ENCODE measurements at places on chromosomes 12 and 14.
A peak's percentile ranks its signal among the peaks of the same experiment; 100 is the strongest.

DNA sequence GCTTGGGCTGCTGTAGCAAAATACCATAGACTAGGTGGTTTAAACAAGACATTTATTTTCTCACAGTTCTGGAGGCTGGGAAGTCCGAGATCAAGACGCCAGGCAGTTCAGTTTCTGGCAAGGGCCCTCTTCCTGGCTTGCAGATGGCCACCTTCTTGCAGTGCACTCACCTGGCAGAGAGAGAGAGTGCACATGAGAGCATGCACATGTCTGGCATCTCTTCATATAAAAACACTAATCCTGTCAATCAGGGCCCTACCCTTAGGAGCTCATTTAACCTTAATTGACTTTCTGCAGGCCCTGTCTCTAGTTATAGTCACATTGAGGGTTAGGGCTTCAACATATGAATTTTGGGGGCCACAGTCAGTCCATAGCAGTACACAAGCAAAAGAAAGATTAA, 12.4 kb upstream of the EVL start:
- DNase-seq: no peak

GRCh38 chr12:30696486-30696885, 817 bp upstream of the IPO8 start:
- DNase-seq: no peak

GRCh38 chr12:55830601-55831446, 1.4 kb upstream of the DNAJC14 start:
- DNase-seq: peak; percentile 54

DNA sequence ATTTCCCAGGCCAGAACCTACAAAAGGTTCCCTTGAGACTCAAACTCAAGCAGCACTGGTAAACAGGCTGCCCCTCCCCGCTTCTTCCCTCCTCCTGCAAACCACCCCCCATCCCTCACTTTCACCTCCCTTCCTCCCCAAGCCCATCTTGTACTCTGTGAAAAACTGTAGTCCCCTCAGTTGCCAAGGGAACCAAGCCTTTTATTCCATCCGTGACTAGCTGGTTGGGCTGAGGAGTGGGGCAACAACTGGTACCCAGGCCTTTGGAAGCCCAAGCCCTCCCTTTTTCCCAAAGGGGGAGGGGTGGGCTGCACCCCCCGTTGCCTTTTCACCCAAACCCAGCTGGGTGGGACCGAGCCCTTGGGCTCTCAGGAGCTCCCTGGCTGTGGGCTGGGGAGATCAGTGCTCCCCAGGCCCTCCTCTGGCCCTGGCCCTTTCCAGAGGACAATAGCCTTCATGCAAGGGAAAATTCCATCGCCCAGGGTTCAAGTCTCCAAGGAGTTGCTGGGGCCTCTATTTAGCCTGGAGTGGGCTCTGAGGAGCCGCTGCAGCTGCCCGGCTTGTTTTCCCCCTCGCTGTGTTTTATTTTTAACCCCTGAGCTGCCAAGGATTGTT, 61.9 kb downstream of the ZFP36L1 start:
- no peak for DNase-seq

DNA sequence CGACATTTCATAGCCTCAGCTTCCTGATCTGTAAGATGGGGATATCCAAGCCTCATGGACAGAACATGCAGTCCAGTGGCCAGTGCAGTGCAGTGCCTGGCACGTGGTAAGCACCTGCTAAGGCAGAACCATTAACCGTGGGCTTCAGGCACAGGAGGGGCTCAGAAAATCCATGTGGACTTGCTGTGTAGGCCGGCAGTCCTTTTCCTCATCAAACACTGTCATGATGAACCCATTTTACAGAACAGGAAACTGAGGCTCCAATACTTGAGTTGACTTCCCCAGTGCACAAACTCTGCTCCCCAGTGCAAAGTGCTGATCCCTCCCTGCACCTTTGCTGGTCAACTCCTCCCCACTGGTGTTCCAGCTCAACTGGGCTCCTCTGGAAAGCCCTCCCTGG, 18.0 kb downstream of the TRPV4 start:
- DNase-seq: no peak

GRCh38 chr14:39060818-39061437, 42.1 kb downstream of the SEC23A start:
- DNase-seq: no peak

DNA sequence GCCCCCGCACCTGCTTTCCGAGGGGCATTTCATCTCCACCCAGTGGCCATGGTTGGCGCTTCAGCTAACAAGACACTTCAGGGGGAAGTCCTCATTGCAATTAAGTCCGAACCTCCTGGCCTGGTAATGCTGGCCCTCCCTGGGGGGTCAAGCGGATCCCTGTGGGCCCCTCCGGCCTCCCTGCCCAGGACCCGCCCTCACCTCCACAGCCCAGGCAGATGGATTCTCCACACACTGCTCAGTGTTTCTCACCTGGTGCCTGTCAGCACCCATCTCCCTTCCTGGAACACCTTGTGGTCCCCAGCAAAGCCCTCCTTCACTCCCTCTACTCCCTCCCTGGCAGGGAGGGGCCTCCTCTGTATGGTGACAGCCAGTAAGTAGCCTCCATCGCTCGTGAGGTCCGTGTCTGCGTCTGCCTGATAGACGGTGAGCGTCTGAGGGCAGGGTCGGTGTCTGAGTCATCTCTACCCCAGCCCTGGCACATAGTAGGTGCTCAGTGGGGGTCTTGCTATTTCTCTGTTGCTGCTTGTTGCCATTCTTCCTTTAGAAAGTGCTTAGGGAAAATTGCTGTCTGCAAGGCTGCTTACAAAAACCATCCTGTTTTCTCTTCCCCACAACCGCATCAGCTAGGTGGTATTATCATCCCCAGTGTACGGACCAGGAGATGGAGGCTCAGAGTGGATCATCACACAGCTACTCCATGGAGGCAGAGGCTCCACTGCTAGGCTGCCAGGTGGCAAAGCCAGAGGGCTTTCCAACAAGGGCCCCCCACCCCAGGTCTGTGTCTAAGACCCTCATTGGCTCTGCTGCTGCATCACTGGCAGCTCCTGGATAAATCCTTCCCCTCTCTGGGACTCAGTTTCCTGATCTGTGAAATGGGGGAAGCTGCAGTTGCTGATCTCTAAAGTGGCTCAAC, 39.7 kb upstream of the EML1 start:
- DNase-seq: no peak

DNA sequence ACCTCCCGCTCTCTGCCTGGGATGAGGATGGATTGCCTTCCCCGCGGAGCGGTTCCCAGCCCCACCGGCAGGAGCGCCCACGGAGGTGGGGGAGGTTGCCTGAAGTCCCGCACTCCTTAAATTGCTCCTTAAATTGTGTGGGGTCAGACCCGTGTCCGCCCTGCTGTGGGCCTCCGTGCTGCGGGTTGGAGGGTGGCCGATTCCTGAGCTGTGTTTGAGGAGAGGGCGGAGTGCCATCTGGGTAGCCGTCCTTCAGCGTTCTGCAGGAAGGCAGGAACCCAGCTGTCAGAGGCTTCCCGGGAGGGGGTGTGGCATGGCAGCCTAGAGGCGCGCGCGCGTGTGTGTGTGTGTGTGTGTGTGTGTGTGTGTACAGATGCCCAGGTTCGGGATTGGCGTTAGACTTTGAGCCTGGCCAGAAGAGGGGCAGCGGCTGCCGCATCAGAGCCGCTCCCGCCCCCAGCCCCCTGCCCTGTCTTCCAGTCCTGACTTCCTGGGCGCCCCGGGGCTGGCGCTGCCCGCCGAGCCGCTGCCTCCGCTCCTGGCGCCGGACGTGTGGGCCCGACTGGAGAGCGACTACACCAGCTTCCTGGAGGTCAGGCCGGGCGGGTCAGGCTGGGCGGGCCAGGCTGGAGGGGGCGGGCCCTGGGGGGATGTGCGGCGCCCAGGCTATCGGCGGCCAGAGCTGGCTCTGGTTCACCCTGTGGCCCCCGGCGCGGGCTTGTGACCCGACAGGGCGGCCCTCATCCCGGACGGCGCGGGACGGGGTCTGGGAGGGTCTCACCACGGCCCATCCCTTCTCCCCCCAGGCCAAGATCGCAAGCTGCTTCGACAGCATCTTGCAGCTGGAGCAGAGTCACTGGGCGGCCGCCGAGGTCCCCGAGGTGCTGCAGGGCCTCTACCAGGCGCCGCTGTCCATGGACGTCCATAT, 9.2 kb downstream of the EXOC3L4 start:
- DNase-seq: no peak

- DNase-seq: no peak
Observed at GRCh38 chr12:124563401-124563800, 4.0 kb downstream of the NCOR2 start.

DNA sequence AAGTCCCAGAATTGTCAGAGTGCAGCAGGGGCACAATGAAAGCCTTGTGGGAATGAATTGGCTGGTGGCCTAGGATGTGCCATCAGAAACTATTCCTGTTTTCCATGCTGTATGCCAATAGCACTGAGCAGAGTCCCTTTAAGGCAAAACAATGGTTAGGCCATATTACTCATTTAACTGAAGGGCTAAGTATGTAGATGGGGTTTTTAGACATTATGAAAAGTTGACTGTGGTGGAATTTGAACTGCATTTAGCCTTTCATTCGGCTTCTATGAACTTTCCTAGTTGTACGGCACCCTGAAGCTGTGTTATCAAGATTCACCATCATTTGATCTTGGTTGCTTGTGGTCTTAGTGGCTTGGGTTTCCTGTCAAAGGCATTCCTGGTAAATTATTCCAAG, 24.8 kb downstream of the IL26 start:
- no peak for DNase-seq

GRCh38 chr12:18719922-18720510, 17.8 kb downstream of the PLCZ1 start:
- DNase-seq: no peak

DNA sequence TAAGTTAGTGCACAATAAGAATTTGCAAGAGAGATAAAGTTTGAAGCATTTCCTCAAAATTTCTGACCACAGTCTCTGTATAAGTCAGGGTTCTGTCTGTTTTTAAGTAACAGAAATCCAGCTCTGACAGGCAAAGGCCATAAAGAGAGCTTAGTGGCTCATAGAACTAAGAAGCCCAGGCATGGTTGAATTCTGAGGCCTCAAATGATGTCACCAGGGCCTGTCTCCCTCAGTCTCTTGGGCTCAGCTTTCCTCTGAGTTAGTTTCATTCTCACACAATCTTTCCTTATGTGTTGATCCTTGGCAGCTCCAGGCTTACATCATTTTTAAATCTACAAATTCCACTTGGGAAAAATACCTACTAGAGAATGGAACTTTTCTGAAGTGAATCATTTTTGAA, 173.4 kb upstream of the ATP2B1 start:
- no peak for DNase-seq

- peak; percentile 53 for DNase-seq
Observed at GRCh38 chr14:67241411-67242167, at the start of gene PALS1. Gene PALS1, plus strand, starts transcription at chr14:67241435. Its CDS starts 37,736 bp downstream, at chr14:67279171.

DNA sequence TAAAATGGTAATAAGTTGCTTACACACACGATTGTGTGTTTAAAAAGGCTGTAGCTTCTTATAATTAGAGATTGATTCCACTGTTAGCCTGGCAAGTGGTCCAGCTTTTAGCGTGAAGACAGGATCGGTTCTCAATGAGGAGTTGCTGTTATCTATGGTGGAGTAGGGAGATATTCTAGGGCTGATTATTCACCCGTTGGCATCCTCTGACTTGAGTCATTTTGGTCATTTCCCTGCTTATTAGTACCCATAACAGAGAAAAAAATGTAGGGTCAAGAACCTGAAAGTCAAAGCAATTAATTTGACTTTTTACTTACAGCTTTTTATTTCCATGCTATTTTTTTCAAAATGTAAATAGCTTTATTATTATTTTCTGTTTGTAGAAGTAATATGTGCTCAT, 76.0 kb downstream of the KCNK13 start:
- DNase-seq: no peak

DNA sequence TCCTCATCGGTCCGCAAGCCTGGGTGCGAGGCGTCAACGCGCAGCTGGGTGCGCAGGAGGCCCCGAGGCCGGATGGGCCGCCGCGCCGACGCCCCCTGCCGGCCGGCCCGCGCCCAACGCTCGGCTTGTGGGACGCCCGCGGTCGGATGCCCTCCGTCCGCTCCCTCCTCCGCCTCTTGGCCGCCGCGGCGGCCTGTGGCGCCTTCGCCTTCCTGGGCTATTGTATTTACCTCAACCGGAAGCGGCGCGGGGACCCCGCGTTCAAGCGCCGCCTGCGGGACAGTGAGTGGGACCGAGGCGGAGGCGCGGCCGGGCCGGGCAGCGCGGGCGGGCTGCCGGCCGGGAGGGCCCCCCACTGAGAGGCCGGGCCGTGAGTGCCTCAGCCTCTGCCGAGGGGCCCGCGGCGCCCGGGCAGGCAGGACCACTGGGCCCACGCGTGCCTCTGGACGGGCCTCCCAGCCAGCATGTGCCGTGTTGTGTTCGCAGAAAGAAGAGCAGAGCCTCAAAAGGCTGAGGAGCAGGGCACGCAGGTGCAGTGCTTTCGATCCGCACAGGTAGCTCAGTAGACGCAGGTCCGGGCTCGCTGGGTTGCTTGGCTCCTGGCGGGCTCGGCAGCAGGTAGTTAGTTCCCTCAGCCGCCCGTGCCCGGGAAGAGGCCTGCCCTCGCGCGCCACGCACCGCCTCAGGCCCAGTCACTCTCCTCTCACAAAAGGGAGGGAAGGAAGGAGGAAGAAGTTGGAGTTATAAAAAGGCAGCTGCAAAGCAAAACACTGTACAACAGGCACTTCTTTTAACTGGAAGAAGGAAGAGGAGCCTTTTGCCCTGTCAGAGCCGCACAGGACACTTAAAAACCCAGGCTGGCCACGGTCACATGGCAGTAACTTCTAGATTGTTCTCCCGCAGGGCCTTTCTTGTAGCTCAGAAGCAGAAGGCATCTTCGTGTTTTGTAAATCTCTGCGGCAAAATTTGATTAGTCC, at the start of gene TOMM20L:
Gene TOMM20L, plus strand, starts transcription at position 119 of the 977 bp plus-strand sequence. Its CDS starts 28 bp downstream, at position 147.
- DNase-seq: peak; percentile 73

- DNase-seq: no peak
Observed at GRCh38 chr14:32513571-32514009, 184.5 kb downstream of the AKAP6 start.

GRCh38 chr12:76451528-76451927, 103.3 kb upstream of the BBS10 start:
- DNase-seq: no peak

DNA sequence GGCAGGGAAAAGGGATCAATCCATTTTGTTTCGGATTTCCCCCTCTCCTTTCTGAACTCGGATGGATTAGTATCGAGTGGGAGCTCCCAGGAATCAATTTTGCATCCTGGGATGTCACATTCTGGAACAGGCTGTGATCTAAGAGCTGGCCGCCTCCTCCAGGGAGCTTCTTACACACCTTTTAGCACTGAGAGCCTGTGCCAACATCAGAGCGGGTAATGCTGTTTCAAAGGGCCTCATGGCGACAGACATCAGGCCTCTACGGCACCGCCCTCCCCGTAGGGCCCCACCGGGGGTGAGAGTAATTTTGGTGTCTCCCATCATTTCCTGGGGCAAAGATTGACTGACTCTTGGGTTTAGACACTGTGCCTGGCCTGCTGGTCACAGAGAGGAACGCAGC, 2.7 kb downstream of the GALNT9 start:
- DNase-seq: no peak

- DNase-seq: no peak
Observed at GRCh38 chr12:52441320-52441911, 7.2 kb upstream of the KRT75 start.

- DNase-seq: no peak
Observed at GRCh38 chr12:9758119-9758518, 2.6 kb downstream of the CD69 start.

All from stimulated activated CD4-positive, alpha-beta T cell treated with anti-CD3 and anti-CD28 coated beads, Interleukin-4, amount 100 ng/mL, for 1 hour (primary cell).